ENCODE measurements at places on chromosomes 12 and 14.

GRCh38 chr14:39474416-39474911, 42.2 kb upstream of the FBXO33 start:
- DNase-seq, result no peak

DNA sequence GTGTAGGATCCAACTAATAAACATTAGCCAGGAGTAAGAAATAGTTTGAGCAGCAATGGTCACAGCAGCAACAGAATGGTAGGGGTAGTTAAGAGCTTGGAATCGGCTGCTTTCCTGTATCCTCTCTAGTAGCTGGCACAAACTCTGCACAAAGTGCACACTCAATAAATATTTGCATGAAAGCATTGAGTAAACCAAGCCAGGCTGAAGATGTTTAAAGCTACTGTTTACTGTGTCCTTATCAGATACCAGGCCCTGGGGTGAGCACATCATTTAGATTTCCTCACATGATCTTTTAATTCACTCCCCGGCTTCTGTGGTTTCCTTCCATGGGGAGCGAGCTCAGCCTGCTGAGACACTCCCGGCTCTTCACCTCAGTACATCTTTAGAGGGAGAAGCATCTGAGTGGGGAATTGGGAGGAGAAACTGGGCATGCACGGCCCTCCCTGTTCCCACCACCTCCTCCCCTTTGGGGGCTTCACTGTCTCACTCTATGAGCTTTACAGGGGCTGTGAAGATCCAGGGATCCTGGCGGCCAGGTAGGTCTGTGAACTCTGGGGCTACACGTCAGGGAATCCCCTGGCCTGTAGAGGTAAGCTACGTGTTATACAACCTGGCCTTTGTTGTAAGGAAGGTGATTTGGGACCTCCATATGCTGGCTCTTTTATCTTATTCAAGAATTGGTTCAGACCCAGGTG, 107.2 kb upstream of the VASH1 start:
- DNase-seq, result no peak

DNA sequence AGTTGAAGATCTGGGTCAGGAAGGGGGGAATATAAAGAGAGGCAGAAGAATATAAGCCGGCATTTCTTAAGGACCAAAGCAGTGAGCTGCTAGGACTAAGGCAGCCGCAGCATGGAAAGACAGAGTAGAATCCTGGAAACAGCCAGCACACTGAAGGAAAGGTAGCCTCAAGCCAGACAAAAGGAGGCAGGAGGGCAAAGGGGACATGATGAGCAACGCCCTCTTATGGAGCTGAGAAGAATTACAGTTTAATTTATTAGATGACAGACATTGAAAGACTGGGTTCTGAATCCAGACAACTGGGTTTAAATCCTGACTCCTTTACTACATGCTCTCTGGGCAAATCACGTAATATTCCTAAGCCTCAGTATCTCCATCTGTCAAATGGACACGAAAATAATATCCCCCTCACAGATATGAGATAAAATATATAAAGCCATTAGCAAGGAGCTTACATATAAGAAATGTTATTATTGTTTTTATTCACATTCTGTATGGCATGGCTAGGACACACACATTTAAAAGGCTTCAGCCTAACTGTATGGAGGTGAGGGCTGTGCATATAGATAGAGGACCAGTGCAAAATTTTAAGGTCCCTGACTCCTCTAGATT, 8.1 kb upstream of the PCED1B start:
- no peak for DNase-seq

DNA sequence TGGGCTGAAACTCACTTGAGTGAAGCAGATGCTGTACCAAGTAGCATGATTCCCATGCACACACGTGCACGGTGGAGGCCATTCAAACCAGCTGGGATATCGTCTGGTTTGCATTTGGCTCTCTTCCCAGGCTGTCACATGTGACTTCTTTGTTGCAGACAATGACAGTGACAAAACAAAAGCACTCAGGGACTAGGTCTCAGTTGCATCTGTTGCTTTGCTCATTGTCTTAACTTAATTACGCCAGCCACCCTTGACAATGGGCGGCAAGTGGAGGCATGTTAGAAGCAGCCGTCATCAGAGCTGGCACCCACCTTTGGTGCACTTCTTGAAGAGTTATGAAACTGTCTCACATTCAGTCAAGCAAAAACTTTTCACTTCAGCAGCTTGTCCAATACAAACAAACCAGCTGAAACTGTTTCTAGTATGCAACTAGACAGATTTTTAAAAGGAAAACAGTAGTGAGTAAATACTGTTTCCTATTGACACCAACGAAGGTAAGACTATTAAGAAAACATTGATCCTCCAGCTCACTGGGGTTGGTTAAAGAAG, 74.3 kb downstream of the IGF1 start:
- peak; percentile 6 for DNase-seq

- DNase-seq, result no peak
Measured at GRCh38 chr14:43165651-43166050, 1341.4 kb downstream of the FSCB start.

DNA sequence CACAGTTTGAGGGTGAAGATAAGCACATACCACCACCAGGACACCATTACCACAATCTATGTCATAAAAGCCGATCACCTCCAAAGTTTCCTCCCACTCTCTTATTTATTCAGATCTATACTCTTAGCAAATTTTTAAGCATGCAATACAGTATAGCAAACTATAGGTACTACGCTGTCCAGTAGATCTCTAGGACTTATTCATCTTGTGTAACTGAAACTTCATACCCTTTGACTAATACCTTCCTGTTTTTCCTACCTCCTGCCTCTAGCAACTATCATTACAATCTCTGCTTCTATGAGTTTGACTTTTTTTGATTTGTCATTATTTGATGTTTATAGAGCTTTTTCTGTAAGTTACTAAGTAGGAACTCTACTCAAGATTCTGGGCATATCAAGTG, 84.5 kb upstream of the MANSC4 start:
- no peak for DNase-seq

DNA sequence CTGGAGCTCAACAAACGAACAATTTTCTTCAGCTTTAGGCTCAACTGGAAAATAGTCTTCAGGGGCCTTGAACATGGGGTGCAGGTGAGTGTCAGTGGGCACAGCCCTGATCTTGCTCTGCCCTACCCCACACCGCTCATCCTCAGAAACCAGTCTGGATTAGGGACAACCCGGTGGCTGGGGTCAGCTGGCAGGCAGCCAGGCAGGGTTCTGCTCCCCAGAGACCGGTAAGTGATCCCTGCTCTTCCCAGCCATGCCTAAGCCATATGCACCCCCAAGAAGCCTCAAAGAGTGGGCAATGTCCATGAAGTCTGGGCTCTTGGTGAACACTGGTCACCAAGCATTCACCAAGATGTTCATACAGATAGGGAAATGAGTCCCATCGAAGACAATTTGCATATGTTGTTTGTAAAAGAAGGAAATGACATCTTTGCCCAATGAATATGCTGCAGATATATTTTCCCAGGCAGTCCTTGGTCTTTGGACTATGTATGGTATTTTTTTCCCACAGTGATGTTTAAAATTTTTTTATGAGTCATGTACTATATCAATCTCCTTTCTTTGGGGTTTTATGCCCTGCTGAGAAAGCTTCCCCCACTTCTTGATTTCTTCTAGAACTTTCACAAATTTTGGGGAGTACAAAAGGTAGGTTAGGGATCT, 63.9 kb upstream of the VASH1 start:
- DNase-seq, result no peak

- peak; percentile 36 for DNase-seq
Measured at GRCh38 chr14:70416725-70417349, at the start of gene SYNJ2BP. Gene SYNJ2BP, minus strand, starts transcription at chr14:70417090. Its CDS starts 127 bp downstream, at chr14:70416963.

DNA sequence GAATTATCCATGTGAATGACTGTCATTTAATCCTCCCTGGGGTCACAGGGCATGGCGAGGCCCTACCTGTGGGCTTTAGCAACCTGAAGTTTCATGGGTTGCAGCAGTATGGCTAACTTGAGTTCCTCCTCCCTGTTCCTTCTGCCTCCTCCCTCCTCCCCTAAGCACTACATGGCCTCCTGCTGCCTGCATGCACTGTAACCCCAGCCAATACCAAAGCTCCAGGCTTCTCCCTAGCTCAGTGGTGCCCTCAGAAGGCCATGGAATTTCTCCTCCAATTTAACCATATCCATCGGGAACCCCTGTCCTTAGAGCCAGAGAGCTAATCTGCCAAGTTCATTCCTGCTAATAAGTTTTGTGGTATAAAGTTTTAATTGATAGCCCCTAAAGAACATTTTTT, 95.1 kb downstream of the NT5DC3 start:
- DNase-seq, result peak; percentile 15

DNA sequence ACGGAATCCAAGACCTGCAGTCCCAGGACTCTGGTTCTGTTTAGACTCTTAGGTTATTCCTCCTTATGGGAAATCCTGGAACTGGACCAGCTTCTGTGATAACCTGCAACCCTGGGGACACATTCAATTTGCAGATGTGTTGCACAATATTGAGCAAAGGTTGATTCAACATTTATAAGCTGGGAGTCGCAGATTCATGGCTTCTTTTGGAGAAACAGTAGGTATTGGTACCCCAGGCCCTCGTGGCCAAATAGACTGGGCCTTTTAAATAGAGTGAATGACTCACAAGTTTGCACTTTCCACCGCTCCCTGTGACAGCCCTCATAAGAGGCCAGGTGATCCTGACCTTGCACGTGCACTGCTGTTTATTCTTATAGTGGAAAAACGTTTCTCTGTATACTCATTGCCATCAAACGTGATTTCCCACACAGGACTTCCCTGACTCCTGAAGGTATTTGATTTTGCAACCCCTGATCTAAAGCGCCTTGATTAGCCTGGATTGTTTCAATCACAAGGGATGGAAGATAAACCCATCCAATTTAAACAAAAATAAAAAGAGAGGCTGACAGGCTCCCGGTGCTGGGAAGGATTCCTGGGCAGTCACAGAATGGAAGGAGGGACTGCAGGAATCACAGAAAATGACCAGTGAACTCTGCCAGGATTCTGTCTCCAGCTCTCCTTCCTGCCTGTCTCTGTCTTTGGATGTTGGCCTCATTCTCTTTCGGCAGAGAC, 98.0 kb downstream of the VCPKMT start:
- no peak for DNase-seq

DNA sequence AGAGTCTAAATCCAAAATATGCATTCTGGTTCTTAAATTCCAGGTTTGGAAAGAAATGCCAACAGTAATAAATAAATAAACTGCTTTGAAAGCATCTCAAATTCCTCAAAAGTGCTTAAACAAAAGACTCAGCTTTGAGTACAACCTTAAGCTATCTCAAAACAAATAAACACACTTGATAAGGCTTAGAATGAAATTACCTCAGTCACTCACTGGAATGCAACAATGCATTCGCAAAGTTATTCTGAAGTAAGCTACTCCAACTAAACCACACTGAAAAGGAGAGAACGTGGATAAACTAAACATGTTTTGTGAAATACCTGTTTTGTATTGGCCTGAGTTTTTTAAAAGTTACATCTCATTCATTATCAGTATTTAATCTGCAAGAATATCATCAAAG, 1.2 kb downstream of the SPTSSA start:
- no peak for DNase-seq

GRCh38 chr12:2337031-2338010, 284.5 kb downstream of the CACNA1C start:
- DNase-seq, result no peak

- no peak for DNase-seq
Measured at GRCh38 chr14:22276913-22277816, 311.9 kb downstream of the DAD1 start.

DNA sequence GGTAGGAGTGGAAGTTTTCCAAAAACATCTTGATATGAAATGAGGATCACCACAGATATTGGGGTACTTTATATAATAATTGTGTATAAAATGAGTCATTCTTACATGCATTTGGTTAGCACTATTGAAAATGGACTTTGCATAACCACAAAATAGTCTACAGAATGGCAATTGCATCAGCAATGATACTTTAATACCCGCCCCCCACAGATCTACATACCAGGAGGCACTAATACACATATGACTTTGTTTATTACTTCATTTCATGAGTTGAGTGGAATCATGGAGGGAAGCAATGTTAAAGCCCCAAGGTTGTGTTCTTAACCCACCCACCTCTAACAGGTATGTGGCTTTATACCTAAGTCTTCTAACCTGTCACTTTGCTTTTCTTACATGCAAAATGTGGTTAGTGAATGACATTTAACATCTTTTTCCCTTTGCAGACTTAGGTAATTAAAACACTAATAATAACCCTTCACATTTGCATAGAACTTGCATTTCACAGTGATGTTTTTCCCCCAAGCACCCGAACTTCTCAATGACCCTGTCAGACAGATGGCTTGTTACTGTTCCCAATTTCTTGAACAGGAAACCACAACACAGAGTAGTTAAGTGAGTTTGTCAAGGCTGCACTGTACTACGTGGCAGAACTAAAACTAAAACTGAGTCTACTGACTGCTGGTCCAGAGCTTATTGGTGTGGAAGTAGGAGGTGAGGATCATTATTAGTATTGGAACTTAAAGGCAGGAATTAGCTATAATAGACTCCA, 101.9 kb downstream of the NPAS3 start:
- no peak for DNase-seq

- DNase-seq, result no peak
Measured at GRCh38 chr14:42335918-42336317, 729.2 kb downstream of the LRFN5 start.

DNA sequence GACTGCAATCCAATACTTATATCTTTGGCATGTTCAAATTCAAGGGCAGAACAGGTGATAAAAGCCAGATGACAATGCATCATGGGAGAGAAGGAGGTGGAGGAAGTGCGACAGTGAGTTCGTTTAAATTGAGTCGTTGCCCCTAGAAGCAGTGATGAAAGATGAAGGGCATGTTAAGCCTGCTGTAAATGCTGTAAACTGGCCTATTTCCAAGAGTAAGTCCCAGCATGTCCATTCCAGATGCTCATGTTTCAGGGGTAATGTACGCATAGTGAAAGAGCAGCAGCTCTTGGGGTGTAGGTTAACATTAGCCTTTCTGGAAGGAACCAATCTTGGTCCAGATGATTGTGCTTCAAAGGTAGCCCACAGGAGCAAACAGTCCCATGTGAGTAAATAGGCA, 97.1 kb downstream of the C2CD5 start:
- peak; percentile 61 for DNase-seq

DNA sequence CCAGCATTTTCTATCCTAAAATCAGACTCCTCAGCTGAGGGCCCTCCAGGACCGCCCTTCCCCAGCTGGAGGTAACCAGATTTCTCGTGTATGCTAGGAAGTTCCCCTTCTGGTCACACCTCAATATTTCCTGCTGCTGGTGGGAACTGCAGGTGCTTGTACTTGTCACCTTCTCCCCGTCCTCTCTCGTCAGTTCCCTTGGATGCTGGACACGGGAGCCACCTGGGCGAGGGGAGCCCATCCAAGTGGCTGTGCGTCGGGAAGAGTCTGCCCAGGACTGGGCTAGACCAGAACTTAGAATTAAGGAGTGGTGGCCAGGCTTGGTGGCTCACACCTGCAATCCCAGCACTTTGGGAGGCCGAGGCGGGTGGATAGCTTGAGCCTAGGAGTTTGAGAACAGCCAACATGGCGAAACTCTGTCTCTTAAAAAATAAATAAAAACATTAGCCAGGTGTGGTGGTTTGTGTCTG, 23.2 kb upstream of the KIF26A start:
- no peak for DNase-seq

DNA sequence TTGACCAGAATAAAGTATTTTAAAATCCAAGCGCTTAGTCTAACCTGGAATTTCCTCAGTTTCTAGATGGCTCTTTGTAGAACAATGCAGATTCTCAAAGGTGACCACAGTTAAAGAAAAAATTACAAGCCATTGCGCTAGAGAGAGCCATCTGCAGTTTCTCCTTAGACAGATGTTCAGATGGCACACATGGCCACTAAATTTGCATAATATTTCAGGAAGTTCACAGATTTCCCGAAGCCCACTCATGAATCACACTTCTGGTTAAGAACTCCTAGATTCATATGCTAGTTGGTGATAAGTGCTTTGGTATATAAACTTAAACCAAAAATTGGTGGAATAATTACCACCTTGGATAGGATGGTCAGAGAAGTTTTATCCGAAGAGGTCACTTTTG, 749 bp downstream of the AKAP3 start:
- DNase-seq, result no peak

All from DMS 273 treated with DMSO at 0.1 percent for 48 hours (cell line).